ENCODE measurements at places on chromosomes 5 and 9.

DNA sequence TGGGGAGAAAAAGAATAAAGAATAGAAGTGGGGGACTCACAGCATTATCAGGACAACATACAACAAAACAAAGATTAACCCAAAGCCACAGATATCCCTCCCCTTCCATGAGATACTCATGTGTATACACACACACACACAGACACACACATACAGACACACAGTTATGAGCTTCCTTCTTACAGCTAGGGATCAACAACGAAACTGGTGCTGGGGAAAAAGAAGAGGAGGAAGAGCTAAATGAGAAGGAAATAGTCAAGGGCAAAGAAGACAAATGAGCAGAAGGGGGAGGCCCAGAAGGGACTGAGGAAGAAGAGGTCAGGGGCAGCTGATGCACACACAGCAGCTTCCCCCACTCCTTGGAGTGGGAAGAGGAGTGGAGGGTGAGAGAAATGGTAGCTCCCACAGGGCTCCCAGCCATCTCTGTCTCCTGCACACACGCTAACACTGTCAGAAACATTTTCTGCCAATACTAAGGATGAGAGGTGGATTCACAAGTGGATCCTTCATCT, 66.2 kb downstream of the SIL1 start:
- DNase-seq = no peak

GRCh38 chr5:171494452-171495121, 75.1 kb downstream of the FGF18 start:
- no peak for DNase-seq

DNA sequence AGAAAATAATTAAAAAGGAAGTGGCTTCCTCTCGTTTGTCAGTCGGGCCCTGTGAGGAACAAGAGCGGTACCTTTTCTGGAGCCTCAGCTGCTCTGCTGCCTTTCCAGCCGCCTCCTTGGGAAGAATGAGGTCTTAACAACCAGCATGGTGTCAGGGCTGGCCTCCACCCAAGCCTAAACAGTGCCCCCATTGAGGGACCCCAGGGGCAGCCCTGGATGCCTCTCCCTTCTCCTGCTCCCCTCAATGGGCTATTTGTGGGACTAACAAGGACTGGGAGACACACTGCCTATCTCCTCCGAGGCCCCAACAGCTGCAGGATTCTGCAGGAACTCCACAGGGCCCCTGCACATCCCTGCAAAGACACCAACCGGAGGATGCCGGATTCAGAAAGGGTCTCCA, 155.4 kb upstream of the MAP3K1 start:
- no peak for DNase-seq

GRCh38 chr5:174491265-174491664, 233.1 kb upstream of the MSX2 start:
- DNase-seq = no peak

- no peak for DNase-seq
These were observed 10.9 kb upstream of the SLC24A2 start for GRCh38 chr9:19799784-19800183.

GRCh38 chr5:87404359-87404758, 8.4 kb downstream of the CCNH start:
- no peak for DNase-seq

DNA sequence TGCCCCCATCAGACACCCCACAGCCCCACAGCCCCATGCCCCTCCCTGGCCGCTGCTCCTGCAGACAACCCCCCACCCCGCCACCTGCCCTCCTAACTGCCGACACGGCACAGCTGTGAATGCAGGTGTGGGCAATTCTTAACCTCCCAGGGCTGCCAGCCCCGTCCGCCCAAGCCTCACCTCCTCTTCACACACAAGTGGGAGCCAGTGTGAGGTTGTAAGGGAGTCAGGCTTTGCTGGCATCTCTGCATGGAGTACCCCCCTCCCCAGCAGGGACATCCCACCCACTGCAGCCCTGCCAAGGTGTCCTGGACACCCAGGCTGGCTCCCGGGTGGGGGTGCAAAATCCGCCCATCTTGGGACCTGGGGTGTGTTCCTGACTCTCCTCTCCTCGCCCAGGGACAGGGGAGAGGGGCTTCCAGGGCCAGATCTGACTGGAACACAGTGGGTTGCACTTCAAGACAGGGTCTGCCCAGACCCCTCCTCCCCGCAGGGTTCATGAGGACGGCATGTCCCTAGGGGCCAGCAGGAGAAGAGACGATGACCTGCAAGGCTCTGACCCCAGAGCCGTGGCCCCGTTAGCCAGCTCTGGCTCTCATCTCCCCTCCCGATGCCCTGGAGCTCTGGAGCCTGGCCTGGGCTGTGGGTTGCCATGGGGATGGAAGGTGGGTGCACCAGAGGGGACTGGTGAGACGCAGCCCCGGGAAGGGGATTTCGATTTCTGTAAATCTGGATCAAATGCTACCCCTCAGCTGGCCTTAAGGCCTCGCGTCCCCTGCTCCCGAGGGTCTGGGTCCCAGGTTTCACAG, 34.4 kb downstream of the SARDH start:
- DNase-seq = no peak

- DNase-seq = no peak
These were observed 242.4 kb downstream of the MED10 start for GRCh38 chr5:6135977-6136376.

- DNase-seq = no peak
These were observed 588.1 kb upstream of the MEF2C start for GRCh38 chr5:89471115-89471514.

- no peak for DNase-seq
These were observed 83.1 kb downstream of the COL27A1 start for GRCh38 chr9:114238472-114238871.

GRCh38 chr5:143154510-143155370, 248.7 kb downstream of the NR3C1 start:
- DNase-seq = no peak

DNA sequence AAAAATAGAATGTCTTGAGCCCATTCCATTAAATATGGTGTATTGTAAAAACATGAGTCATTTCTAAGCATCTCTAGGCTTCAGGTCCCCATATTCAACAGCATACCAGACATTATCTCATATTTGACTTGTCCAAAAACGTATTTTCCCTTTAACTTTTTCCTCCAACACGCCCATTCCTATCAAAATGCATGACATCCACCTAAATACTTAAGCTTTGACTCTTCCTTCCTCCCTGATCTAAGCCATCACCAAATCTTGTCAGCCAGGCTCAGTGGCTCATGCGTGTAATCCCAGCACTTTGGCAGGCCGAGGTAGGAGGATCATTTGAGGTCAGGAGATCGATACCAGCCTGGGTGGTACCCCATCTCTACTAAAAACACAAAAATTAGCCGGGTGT, 23.9 kb downstream of the VCP start:
- DNase-seq = no peak

GRCh38 chr9:89710697-89711096, 105.9 kb downstream of the GADD45G start:
- no peak for DNase-seq

DNA sequence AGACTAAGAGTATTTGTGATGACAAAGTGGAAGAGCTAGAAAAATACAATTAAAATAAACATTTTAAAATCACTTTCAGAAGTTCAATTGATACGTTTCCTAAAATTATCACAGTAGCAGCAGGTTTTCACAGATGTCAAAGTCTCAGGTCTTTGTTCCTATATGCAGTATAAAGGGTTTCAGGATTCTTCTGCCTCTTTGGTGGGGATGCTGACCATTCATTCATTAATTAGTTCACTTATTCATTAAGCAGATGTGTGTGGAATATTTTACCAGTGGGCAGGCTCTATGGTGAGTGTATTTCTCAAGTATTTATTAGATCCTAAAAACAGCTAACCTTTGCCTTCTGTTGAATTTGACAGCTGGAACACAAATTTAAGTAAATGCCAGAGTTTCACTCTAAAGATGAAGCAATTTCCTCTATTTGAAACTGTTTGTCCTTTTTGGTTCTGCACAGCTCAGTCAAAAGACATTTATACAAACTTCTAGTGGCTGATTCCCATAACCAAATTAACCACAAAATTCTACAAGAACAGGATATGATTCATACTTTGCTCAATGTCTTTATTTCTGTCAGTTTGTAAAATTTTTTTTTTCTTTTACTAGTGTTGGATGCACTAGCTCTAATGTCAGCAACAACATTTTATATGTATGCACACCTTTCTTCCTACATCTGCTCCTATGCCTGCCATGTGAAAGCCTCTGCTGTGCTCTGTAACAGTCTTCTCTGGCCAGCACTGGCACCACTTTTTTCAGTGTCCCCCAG, 75.9 kb upstream of the PRR16 start:
- DNase-seq = no peak

GRCh38 chr5:161460741-161461140, 85.8 kb downstream of the GABRB2 start:
- no peak for DNase-seq

GRCh38 chr5:172540099-172540870, 86.0 kb upstream of the SH3PXD2B start:
- no peak for DNase-seq

DNA sequence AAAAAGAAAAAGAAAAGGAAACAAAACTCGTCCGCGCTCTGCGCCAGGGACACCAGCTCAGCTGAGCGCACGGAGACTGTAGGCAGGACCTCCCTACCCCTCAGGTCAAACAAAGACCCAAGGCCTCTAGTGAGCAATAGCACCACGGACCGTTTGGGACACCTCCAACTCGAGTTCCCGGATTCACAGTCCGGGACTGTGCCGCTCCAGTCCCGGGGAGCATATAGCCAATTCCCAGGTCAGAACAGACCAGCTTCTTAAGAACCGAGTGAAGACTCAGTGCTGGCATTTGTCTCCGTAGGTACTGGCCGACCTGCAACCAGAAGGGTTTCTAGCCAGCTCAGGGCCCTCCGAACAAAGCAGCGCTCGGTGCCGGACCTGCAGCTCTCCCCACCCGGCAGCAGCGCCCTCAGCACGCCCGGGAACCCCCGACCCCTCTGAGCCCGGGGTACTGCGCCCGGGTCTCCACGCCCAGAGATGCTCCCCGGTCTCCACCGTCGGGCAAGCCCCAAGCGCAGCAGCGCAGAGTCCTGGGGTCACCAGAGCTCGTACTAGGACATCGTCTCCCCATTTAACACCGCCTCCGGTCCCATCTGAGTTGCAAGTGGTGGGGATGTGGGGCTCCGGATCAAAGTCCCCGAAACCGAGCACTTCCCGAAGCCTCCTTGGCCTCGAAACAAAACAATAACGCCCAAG, 591 bp downstream of the ABCA1 start:
- peak; percentile 22 for DNase-seq

- no peak for DNase-seq
These were observed 37.6 kb upstream of the CCDC152 start for GRCh38 chr5:42719034-42719433.

DNA sequence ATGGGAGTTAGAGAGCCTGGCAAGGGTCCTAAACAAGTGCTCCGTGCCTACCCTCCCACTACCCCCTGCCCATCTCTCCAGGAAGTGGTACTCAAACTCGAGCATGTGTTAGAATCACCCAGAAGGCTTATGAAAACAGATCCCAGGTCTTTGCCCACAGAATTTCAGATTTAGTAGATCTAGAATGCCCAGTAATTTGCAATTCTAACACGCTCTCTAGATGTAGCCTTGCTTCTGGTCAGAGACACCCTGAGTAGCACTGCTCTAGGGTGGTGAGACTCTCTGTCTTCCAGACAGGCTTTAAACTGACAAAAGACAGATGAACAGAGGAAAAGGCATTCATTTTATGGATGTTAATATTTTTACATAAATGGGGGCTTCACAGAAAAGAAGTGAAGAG, 20.7 kb upstream of the ERMP1 start:
- DNase-seq = no peak

- DNase-seq = no peak
These were observed 333.4 kb downstream of the YTHDC2 start for GRCh38 chr5:113846941-113847340.

DNA sequence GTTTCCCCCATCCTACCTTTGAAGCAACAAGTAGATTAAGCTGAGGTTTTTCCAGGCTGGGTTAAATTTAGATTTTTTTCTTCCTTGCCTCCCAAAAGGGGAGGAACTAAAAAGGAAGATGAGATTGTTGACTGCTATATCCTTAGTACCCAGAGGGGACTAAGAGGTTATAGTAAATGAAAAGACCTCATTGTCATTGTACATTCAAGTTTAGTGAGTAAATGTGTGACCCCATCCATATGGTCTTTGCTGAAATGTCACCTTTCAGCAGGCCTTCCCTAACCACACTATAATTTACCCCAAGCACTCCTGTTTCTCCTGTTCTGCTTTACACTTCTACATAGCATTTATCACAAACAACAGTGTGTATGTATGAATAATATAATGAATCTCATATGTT, 35.8 kb upstream of the CHD1 start:
- no peak for DNase-seq

GRCh38 chr9:137014166-137014565, 13.9 kb downstream of the ABCA2 start:
- no peak for DNase-seq

DNA sequence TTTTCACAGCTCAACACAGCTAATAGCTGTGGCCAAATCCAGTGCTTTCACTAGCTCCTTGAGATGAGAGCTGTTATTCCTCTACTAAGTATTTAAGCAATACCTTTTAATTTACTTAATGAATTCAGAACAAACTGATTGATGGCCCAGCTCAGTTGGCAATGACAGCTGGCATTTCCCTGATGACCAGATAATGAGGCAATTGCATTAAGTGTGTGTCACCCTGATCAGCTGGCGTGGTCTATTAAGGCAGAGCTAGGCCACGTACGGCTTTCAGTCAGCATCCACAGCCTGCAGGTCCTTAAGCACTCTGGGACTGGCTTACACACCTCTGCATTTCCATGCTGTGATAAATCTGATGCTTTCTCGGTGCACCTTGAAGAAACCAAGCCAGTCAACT, 34.4 kb downstream of the TTLL11 start:
- DNase-seq = no peak

DNA sequence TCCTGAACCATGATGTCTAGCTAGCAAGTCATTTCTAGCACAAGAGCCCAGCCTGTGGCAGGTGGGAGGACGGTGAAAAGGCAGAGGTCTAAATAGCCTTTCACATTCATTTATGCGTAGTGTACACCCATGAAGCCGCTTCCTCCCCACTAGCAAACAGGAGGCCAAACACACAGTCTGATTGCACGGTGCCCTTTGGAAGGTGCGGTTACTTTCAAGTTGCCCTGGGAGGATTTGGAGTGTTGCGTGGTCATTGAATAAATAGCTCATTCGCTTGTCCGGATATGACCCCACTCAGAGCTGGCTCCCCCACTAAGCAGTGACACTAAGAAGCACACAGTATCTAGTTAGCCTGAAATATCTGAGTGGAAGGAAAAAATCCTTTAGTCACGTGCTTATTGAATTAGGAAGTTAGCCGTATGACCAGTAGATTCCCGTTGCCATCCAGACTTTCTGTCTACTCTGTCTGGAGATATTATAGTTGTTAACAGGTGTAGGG, 664 bp upstream of the ARSB start:
- DNase-seq = no peak

- no peak for DNase-seq
These were observed 144.9 kb upstream of the CDH6 start for GRCh38 chr5:31048282-31049270.

GRCh38 chr9:34957492-34958410, at the start of gene PHF24:
TSS of gene PHF24 (plus strand) at chr9:34958285. CDS start at chr9:34971299, 13,014 bp downstream.
- peak; percentile 40 for DNase-seq

GRCh38 chr9:94613003-94613402, 19.4 kb upstream of the FBP2 start:
- no peak for DNase-seq
